ENCODE measurements at places on chromosomes 6 and 20.

- DNase-seq: no peak
Observed at GRCh38 chr6:34970488-34970887, 81.4 kb downstream of the ANKS1A start.

- no peak for DNase-seq
Observed at GRCh38 chr6:166025149-166025898, 142.3 kb downstream of the TBXT start.

- DNase-seq: no peak
Observed at GRCh38 chr6:81126150-81126549, 626.3 kb downstream of the TENT5A start.

DNA sequence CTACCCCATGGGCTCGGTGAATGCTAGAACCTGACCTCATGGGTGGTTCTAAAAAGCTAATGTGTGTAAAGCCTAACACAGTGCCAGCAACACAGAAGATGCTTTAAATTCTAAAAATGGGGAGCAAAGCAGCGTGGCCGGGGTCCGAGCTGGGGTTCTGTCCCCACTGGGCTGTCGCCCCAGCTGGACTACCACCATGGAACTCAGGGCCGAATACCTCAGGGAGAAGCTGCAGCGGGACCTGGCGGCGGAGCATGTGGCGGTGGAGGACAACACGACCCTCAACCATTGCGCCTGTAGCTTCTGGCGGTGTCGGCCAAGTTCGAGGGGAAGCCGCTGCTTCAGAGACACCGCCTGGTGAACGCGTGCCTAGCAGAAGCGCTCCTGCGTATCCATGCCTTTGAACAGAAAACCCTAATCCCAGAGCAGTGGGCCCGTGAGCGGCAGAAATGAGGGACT lies 8.4 kb downstream of the SOX4 start:
- no peak for DNase-seq

GRCh38 chr20:58835231-58835630 lies 15.5 kb downstream of the GNAS-AS1 start:
- DNase-seq: no peak

GRCh38 chr20:45432294-45432693 lies 16.4 kb downstream of the PIGT start:
- DNase-seq: no peak

DNA sequence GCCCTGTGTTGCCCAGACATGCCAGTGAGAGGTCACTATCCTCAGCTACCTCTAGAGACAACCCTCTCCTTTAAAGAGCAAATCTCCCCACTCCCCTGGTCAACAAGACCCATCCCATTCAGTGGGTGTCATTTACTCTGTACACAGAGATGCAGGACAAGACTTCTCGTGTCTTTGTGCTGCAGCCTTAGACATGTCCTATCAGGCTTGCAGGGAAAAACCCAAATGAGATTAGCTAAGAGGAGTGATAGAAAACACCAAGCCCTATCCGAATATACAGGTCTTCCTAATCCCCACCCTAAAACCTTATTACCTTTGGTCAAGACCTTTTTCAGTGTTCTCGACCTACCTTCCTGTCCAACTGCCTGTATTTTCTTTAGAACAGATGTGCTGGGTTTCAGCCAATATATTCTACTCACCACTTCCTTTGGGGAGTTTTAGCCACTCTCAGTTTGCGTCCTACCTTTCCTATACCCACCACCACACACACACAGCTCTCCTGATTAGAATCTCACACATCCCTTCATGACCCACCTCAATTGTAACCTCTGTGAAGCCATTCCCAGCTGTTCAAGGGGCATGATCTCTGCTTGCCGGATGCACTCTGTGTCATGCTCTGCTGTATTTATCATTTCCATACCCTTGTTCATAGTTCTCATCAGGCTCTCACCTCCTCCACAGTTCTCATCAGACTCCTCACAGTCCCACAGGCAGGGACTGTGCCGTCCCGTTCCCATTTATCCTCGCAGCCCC lies 39.7 kb downstream of the TRAM2 start:
- DNase-seq: no peak

GRCh38 chr20:574297-574942 lies 30.8 kb upstream of the CSNK2A1 start:
- DNase-seq: no peak

GRCh38 chr6:87115402-87116135 lies 20.7 kb upstream of the CGA start:
- DNase-seq: no peak

DNA sequence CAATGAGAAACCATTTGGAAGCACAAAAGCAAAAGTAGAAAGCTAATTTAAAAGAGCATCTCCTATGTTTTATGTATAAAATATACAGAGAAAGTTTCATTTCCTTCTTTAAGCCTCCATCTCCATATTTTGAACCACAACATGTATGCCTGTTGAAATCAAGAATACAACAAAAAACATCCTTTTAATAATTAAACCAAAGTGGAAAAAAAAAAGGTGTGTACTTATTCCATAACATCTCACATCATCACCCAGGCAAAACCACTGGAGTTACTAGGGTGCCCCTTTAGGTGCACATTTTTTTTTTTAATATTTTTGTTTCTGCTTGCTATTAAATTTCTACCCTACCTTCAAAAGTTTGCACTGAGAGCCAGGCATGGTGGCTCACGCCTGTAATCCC lies 43.0 kb downstream of the EDN1 start:
- no peak for DNase-seq

- no peak for DNase-seq
Observed at GRCh38 chr20:833121-833449, 430 bp upstream of the FAM110A start.

- DNase-seq: no peak
Observed at GRCh38 chr6:166583230-166583965, 3.1 kb downstream of the RAMACL start.

- no peak for DNase-seq
Observed at GRCh38 chr20:41701588-41702348, 83.6 kb upstream of the CHD6 start.

GRCh38 chr6:22221211-22221610 lies 75.6 kb downstream of the PRL start:
- DNase-seq: no peak

GRCh38 chr6:10559522-10560152 lies 38.5 kb downstream of the GCNT2 start:
- no peak for DNase-seq

- peak; percentile 15 for DNase-seq
Observed at GRCh38 chr6:125952764-125953501, 3.6 kb upstream of the HINT3 start.

DNA sequence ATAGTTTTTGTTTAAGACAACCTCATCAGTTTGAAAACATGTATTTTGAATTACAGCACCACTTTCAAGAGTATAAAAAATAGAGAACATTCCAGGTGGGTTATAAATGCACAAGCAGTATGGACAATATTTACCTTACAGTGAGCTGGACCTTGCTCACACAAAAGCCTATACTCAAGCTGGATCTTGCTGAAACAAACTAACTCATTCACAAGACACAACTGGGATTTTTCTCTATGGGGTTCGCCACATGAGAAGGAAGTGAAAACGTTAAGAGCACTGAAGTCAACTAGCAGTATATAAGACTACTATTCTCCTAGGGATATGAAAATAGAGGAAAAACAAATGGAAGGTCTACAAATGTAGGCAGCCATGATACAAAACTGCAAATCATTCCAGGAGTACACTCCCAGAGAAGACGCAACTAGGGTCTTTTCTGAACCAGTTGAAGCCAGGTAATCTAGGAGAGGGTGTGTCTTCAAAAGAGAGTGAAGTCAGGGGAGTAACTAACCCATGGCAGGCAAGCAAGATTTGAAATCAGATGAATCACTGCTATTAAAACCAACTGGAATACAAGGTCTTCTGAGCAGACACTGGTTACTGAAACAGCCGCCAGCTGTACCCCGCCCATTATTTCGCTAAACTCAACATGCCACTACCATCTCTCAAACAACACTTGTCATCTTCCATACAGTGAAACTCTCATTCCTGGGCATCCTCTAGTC lies 26.5 kb downstream of the STAU1 start:
- DNase-seq: no peak

GRCh38 chr20:2617099-2617714 lies 35.2 kb upstream of the NOP56 start:
- no peak for DNase-seq
